ENCODE measurements at places on chromosomes 4 and X. TPM values are rescaled to one million over a fixed set of nuclear protein-coding genes. Genes with fewer than 3 reads are reported as not detected.

The PDLIM3 gene
- 73.2 TPM for total RNA-seq

DNA sequence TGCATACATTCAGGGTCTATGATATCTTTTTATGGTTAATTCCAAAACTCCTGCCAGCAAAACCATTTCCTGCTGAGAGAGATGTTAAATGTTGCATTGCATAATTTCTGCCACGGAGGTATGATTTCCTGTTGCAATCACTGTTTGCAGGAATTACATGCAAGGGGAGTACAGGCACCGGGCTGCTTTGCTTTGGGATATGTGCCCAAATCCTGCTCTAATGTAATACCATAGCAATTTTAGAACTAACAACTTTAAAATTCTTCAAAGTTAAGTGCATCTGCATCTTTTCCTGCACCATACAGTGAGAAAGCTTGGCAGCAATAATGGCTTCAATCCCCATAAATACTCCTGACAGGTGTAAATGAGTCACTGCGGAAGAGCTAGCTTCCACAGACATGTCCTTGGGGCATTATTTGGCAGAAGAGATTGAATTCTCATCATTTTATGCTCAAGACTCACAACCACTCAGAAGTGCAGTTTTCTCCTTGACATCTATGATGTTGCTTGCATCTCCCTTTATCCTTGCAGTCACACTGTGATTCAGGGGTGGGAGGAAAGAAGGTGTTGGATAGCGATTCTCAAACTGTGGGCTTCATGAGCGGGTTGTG, 29.6 kb downstream of the TRIM2 start:
- peak; percentile 17 for DNase-seq

DNA sequence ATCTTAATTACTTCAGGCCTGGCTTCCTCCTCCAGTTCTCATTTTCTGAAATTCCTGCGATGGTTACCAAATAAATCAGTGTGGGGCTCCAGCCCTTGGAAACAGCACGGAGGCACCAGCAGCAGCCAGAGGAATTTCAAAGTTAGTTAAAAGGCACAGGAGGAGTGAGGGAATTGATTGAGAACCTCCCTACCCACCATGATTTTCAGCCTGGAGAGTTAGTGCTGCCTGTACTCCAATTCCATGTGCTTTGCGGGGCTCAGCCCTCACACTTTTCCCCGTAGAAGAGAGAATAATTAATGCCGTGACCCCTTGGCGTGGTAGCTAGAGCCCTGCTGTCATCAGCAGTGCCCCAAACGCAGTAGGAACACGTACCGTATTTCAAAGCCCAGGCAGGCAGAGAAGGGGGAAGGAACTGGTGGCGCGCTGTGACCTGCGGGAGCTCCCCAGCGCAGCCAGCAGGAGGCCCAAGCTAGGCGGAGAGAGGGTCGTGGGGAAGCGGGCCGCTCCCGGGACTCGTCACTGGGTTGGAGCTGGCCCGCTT, 84.0 kb upstream of the IGFBP7 start:
- no peak for DNase-seq

DNA sequence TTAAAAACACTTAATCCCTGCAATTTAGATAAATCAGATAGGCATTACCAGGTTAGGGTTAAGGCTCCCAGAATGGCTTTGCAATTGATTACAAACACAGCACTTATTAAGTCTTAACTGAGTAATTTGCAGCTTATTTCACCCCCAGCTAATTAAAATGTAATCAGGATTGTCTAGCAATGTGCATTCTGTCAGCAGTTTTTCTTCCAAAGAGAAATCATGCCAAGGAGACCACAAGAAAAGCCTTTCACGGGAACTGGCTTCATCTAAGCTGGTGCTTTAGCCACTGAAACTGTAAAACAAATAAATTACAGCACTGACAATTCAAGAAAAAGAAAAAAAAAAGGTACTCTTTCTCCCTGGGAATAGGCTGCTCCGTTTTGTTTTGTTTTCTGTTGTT, 2.1 kb downstream of the ANOS1 start:
- DNase-seq: no peak

- no peak for DNase-seq
These were observed 11.4 kb downstream of the TBCK start for GRCh38 chr4:106304632-106305031.

DNA sequence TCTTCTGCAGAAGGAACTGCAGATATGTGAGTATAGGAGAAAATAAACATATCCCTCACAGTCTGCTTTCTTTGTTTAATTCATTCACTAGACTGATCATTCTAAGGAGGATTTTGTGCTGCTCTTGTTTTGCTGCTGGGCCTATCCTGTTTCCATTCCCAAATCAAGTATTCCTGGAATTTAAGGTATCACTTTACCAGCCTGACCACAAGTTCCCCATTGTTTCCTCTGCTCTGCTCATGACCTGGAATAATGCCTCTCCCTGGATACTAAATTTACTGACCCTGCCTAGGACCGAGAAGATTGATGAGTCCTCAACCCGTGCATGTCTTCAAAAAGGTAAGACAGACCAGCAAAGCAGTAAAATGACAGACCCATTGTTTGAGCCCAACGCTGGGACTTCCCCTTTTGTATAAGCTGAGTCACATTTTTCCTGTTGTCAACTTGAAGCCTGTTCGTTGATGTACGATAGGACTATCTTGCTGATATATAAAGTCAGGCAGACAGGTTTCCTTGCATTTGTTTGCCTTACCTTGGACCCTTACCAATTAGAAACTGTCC, 85.5 kb upstream of the TET2 start:
- peak; percentile 15 for DNase-seq

DNA sequence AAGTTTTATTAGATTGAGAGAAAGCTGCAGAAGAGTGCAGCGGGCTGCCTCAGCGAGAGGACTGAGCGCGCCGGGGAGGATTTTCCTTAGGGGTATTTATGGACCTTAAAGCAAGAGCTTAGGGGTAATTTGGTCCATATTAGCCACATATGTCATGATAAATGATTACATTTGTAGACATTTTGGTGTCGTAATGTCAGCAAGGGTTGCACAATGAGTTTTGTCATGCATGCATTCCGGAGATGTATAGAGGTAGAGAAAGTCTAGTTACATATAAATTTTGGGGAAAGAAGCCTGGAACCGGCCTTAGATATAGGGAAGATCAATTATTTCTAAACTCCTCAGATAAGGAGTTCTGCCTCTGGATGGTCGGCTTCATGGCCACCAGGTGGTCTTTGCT, 10.0 kb downstream of the MGST2 start:
- DNase-seq: no peak
